Endothelial cell of umbilical vein (primary cell): ENCODE measurements at places on chromosomes 11 and 22. TPM values are rescaled to one million over a fixed set of nuclear protein-coding genes. Genes with fewer than 3 reads are reported as not detected.

Gene C22orf15
- not detected in 2 replicates for total RNA-seq

Gene NXPE4
- total RNA-seq: not detected in 2 replicates

Gene GLYATL2
- not detected in 2 replicates for total RNA-seq

Gene PGA3
- total RNA-seq: not detected in 2 replicates

Gene TMEM121B
- total RNA-seq: 0.33 and 0.37 TPM in 2 replicates

Gene ALX4
- total RNA-seq: not detected in 2 replicates

Gene KLHDC7B
- total RNA-seq: not detected in 2 replicates

Gene AP2A2
- 92.5 and 92.6 TPM in 2 replicates for total RNA-seq

Gene OR56A3
- not detected in 2 replicates for total RNA-seq

Gene RAG1
- total RNA-seq: 1.2 and 2.0 TPM in 2 replicates
